ENCODE measurements at places on chromosomes 6 and 20.

- DNase-seq = no peak
These were observed 98.5 kb downstream of the LY86 start for GRCh38 chr6:6686748-6687601.

DNA sequence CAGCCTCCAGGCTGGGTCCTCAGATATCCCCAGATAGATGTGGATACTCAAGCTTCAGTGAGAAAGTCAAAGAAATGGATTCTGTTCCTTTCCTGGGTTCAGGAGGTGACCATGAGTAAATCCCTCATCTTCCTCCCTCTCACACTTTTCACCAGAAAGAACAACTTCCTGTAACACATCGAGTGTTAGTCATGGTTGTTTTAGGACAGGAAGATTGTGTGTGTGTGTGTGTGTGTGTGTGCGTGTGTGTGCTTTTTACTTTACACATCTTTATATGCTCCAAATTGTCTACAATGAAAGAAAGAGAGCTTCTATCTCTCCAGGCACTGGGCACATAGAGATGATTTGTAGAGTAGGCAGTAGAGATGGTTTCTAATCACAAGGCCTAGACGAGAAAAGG lies 139.9 kb downstream of the TBXT start:
- no peak for DNase-seq

- no peak for DNase-seq
These were observed 125.4 kb downstream of the CD24 start for GRCh38 chr6:106849120-106849519.

DNA sequence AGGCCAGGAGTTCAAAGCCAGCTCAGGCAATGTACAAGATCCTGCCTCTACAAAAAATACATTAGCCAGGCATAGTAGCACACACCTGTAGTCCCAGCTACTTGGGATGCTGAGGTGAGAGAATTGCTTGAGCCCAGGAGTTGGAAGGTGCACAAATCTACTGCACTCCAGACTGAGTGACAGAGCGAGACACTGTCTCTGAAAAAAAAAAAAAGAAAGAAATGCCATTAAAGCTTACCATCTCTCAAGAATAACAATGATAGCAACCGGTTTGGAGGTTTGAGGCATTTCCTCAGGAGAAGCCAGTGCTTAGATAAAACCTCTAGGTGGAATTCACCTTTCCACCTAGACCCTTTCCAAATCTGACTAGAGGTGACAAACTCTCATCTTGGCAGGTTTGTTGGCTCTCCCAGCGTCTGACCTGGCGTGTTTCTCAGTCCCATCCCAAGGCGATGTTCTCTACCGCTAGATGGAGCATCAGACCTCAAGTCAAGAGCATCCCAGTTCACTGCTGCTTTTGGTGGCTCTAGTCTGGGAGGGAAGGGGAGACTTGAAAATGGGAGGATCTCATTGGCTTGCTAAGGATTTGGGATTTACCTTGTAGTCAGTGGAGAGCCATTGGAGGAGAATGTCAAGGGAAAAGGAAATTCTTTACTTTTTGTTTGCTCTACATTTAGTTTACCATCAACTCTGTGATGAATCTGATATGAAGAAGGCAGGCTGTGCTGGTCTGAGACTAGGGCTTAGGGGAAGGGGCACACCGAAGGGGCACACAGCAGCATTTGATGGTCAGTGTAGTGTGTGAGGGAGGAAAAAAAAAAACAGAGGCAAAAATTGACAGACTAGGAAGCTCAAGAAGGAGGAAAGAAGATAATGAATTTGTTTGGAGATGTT lies 67.9 kb downstream of the NCOA7 start:
- peak; percentile 6 for DNase-seq

GRCh38 chr6:131063764-131064272 lies 773 bp upstream of the EPB41L2 start:
- DNase-seq = no peak

GRCh38 chr6:124795643-124796463 lies 166.4 kb upstream of the RNF217 start:
- DNase-seq = no peak

DNA sequence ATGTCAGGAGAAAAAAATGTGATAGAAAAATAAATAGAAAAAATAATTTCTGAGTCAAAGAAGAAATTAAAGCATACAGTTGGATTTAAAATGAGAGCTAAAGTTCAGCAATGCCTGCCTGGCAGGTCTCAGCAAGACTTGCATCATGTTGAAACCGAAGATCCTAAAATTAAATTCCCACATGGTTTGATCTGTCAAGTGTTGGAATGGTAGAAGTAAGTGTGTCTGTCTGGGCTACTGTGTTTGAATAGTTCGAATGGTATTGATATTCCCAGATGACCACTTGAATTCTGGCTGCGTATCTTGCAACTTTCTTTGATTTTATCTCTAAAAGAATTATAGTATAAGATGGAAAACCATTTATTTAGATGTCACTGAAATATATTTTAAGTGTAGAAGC lies 1349.6 kb downstream of the EPHA7 start:
- no peak for DNase-seq

DNA sequence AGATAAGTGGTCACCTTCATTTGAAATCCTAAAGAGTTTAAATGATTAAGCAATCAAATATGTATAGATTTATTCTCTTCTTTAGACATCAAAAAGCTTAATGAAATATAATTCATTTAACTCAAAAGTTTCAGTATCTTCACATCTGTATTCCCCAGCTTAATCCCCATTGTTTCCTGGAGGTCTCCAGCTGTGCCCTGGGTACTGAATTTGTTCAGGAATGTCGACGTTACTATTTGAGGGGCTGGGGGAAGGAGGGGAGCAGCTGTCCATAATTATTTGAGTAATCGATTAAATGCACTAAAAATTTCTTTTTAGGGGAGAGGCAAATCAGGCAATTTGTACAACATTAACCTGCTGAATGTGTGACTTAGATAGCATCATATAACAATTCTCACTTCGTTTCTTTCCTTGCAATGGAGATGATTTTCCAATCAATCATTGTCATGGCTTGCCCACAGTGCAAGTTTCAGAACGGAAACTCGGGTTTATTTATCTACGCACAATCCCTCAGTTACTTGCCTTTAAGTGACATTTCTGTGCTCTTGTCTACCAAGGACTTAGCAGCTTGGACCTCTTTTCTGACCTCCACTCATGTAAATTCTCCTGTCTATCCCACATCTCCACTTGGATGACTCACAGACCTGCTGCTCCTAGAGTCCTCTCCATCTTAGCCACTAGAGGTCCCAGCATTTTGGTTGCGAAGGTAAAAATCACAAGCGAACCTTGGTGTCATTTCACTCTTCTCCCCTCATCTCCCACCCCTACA lies 3.9 kb downstream of the DOK5 start:
- no peak for DNase-seq

- DNase-seq = no peak
These were observed 36.2 kb upstream of the CDYL start for GRCh38 chr6:4740032-4740431.

DNA sequence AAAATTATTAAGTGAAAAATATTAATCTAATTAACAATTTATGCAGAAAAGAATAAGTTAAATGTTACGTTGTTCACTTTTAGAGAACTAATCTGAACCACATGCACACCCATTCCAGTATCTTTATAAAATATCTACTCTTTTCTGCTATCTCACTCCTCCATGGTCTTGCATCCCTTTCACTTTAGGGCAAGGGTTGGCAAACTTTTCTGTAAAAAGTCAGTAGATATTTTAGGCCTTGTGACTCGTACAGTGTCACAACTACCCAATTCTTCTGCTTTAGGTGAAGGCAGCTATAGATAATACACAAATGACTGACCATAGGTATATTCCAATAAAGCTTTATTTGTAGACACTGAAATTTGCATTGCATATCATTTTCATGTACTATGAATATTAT lies 39.7 kb upstream of the SUPT3H start:
- DNase-seq = no peak

GRCh38 chr20:38205001-38205400 lies 39.9 kb upstream of the TGM2 start:
- DNase-seq = no peak

GRCh38 chr20:5630071-5630470 lies 120.1 kb upstream of the SHLD1 start:
- no peak for DNase-seq

GRCh38 chr6:110755411-110755834 lies 59.8 kb downstream of the CDK19 start:
- DNase-seq = no peak

DNA sequence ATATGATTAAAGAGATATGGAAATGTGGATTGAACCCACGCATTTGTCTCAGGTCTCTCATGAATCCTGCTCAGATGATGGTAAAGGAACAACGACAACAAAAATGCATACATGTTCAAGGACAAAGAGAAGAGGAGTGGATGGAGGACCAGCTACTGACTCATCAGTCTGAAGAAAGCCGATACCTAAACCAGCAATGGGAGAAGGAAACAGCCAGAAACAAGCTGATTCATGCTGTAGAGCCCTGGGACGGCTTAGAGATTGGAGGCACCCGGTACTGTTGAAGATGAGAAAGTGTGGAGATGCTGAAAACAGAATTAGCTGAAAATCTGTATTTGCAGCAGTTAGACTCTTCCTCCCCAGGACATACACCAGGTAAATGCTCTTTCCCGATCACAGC lies 14.4 kb upstream of the RIPPLY2 start:
- no peak for DNase-seq

DNA sequence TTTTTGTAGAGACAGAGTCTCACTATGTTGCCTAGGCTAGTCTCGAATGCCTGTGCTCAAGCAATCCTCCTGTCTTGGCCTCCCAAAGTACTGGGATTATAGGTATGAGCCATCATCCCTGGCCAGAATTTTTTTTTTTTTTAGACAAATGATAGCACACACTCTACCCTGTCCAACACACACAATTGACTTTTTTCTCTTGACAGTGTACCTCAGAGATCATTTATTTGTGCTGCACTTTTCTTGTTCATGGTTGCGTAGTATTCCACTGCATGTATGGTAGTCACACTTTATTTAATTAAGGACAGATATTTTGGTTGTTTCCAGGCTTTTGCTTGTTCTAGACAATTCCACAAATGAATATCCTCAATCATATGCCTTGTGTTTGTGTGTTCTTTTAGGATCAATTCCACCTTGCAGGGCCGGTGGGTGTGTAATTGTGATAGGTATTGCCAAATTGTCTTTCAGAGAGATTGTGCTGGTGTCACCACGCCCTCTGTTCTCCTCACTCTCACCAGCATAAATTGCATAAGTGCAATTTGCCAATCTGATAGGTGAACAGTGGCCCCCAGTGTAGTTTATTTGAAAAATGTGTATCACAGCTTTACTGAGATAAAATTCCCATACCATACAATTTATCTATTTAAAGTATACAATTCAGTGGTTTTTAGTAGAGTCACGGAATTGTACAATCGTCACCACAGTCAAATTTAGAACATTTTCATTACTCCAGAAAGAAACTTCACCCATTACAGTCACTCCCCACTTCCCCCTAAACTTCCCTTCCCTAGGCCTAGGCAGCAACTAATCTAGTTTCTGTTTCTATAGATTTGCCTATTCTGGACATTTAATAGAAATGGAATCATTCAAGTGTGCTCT lies 20.1 kb downstream of the SRC start:
- no peak for DNase-seq

DNA sequence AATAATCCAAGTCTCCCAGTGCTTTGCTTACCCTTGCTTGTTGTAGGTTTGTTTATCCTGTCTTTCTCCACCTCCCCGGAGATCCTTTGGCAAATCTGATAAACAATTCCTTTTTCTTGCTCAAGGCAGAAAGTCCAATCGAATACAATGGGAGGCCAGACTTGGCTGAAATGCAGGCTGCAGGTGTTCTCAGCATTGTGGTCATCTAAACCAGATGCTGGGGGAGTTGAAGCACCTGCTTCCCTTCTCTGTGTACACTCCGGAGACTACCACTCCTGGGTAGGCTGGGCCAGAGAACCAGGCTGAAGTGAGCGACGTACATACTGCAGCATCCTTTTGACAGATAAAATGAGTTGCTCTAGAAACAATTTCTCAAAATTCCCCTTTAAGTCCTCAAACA lies 82.6 kb upstream of the PREP start:
- no peak for DNase-seq
